NCI-H1105 (cell line): ENCODE measurements at places on chromosomes 16 and 17.

DNA sequence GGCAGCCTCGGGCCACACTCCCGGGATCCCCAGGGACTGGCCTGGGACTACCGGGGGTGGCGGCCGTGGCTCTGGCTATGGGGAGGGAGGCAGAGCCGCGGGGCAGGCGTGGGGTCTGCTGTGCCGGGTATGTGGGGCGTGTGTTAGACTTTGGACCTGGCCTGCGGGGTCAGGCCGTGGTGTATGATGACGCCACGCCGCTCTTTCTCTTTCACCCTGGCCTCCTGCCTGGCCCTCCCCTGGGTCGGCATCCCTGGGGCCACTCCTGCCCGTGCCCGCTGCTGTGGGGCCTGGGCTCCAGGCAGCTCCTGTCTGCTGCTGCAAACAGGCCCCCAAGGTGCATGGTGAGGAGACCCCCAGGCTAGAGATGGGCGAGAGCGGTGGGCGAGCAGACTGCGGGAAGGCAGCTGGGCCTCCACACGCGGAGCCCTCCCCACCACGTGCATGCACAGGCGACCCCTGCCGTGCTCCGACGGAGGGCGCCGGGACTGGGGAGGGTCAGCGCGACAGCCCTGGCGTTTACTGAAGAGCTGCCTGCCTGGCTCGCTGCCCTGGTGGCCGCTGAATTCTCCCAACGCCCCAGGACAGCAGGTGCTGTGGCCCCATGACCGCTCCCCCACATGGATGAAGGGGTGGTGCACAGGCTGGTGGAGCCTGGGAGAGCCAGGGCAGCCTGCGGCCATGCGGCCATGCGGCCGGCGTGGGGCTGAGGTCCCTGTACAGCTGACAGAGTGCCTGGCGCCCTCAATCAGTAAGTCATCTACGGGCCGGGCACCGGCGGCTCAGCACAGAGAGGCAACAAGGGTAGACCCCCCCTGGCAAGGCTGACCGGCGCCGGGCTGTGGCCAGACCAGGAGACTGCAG is 16.0 kb downstream of the CAPN15 start:
- DNase-seq, result no peak

DNA sequence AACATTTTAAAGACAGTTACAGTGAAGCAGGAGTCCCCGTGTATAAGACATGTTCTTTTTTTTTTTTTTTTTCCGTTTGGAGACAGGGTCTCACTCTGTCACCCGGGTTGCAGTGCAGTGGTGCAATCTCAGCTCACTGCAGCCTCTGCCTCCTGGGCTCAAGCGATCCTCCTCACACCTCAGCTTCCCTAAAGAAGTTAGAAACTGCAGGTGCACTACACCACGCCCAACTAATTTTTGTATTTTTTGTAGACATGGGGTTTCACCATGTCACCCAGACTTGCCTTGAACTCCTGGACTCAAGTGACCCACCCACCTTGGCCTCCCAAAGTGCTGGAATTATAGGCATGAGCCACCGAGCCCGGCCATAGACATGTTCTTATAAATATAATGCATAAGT is 3.0 kb downstream of the EVI2B start:
- no peak for DNase-seq

GRCh38 chr16:56607675-56608042 is 725 bp upstream of the MT2A start:
- no peak for DNase-seq

- DNase-seq, result no peak
Measured at GRCh38 chr17:32318071-32318470, 23.9 kb downstream of the C17orf75 start.

- peak; percentile 15 for DNase-seq
Measured at GRCh38 chr16:76265434-76266045, 11.7 kb upstream of the CNTNAP4 start.

GRCh38 chr16:49275050-49275730 is 6.4 kb downstream of the CBLN1 start:
- no peak for DNase-seq

GRCh38 chr17:13888056-13888609 is 181.2 kb upstream of the COX10 start:
- peak; percentile 14 for DNase-seq

DNA sequence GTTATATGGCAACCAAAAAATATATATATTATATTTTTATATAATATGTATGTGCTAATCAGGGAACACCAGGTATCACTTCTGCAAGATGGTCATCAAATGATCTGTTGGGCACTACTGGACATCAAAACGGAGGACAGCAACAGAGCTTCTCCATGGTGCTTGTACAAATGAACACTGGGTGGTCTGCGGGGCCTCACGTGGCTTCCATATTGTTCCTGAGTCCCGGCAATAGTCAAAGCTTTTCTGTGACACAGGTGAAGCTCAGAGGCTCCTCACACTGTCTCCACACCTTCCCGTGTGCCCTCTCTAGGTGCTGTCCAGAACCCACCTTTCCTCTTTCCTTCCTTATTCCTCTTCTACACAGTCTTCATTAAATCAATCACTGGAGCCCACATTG is 149.9 kb upstream of the PIRT start:
- no peak for DNase-seq

DNA sequence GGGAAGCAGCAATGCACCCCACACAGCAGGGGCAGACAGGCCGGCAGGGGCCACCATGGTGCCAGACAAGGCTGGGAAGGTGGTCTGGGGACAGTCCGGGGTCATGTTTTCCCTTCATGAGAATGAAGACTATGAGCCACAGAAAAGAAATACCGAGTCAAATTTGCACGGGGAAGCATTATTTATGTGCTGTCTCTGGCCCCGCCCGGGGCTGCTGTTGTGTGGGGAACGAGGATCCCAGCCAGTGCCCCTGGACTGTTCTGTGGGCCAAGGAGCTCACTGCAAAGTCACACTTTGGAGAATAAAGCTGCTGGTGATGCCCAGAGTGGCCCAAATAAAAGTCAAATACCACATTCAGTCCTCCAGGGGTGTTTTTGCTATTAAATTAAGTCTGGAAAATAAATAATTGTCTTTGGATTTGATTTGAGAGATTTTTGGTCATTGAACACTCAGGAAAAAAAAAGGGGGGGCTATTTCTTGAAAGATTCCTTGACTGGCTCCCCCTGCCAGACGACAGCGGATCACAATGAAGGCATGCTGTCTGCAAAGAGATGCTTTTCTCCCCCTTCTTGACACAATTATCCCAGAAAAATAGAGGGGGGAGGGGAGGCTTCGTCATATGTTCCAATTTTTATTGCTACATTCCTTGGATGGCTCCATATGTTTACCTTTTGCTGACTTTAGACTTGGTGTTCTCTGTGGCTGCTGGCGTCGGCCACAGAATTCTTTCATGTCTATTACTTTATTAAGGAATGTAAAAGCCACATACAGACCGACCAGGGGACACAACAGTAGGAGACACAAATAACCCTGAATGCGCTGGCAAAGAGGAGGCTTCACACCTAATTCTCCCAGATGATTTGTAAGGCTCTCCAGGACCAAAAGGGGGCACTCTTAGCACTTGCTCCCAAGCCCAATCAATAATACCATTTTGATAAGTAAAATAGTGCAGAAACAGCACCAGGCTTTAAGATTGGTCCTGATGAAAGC is 27.1 kb upstream of the ANKFN1 start:
- DNase-seq, result no peak
